ENCODE measurements at places on chromosomes 5 and 9. TPM values are rescaled to one million over a fixed set of nuclear protein-coding genes. Genes with fewer than 3 reads are reported as not detected.

DNA sequence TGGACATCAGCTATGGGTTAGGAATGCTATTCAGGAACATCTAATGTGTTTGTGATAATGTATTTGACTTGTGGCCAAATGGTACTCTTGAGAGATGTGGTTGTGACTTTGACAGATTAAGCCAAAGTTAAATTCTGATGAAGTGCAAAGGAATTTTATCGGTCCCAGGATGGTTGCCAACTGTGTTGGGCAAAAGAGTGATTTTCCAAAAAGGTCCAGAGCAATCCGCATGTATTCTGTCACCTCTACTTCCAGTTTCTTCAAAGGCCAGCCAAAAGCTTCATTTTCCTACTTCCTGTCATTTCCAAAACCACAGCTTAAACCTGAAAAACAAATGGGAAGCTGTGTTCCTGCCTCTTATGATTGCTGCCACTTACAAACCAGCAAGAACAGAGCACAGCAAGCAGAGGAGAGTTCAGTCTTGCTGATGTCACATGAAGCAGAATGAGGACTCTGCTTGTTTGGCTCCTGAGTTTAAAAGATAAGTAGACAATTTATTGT lies 59.8 kb downstream of the MARCHF3 start:
- no peaks in the 10 kb centered on the region for H3K27me3 ChIP-seq
- DNase-seq = no peak
- H3K4me1 ChIP-seq = peaks cover 19% of the 10 kb centered on the region
- H3K4me3 ChIP-seq = no peak overlapping the region
- H3K27ac ChIP-seq = no peak overlapping the region
- H3K36me3 ChIP-seq = no peaks in the 10 kb centered on the region

The BTNL3 gene
- total RNA-seq = not detected

- no peak overlapping the region for H3K27ac ChIP-seq
- no peak overlapping the region for H3K4me3 ChIP-seq
- peaks cover 5% of the 10 kb centered on the region for H3K4me1 ChIP-seq
- peaks cover 49% of the 10 kb centered on the region for H3K27me3 ChIP-seq
- H3K36me3 ChIP-seq = no peaks in the 10 kb centered on the region
These were observed 1.1 kb downstream of the SLIT3 start for GRCh38 chr5:169299663-169300467.

The FBXL7 gene
- not detected for total RNA-seq

The PCDHGA10 gene
- total RNA-seq = not detected

The CEP120 gene
- 32.1 TPM for total RNA-seq

All from activated CD8-positive, alpha-beta memory T cell treated with anti-CD3 and anti-CD28 coated beads, Interleukin-2, amount 10 ng/mL, durations not matched to agents 7 days and 5 days (primary cell).